ENCODE measurements at places on chromosomes 16 and 17. TPM values are rescaled to one million over a fixed set of nuclear protein-coding genes. Genes with fewer than 3 reads are reported as not detected.

DNA sequence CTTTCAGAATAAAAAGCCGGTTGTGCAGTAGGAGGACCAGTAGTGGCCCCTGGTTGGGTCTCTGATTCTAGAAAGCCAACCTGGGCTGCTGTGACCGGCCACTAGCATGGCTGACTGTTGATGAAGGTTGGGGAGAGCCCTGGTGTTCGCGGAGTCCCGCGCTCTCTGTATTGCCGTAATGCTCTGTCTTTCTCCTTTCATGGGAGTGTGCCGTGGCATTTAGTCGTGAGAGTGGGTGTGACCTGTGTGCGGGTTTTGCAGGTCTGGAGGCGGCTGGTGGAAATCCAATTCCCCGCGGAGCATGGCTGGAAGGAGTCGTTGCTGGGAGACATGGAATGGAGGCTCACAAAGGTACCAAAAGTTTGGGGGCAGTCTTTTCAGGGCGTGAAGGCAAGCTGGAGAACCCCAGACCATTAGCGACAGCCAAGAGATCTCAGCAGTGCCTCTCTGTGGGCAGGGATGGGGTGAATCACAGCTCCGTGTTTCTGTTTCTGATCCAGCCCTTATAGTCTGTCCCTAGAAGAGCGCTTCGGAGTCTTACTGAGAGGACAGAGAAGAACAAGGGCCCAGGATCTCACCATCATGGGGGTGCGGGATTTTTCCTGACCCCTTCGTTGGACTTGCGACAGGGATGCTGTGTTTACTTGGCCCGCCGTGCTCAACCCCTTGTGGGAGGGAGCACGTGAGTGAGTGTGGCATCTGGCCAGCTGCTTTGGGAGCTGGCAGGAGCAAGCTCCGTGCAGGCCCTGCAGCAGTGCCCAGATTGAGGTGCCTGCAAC lies 56.5 kb downstream of the RNF213 start:
- DNase-seq, result no peak

DNA sequence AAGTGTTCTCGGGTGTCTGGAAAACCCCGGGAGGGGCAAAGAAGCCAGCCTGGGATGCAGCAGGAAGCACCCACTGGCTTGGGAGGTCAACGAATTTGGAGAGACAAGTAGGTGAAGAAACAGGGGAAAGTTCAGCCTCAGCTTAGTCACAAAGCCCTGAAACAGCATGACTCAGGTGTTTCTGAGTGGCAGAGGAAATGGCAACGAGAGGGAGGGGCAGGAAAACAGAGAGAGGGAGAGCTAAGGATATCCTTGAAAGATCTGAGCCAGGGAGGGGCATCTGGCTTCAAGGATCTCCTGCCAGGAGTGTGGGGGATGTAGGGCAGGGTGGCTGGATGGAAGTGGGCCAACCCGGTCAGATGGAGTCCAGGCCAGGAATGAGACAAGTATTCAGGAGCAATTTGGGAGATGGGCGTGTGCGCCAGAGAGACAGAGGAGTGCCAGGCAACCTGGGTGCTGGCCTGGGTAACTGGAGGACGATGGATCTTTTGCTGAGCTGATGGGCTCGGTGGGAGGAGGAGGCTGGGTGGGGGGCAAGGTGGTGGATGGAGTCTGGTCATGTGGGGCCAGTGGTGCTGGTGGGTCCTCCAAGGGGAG lies 27.2 kb downstream of the ABCC3 start:
- no peak for DNase-seq

- no peak for DNase-seq
These were observed 124.7 kb downstream of the C16orf78 start for GRCh38 chr16:49498264-49498663.

CDH13 gene
- polyA plus RNA-seq, result 49.6 TPM

MEIOB gene
- polyA plus RNA-seq, result 0.57 TPM

MARVELD3 gene
- polyA plus RNA-seq, result 0.22 TPM

DNA sequence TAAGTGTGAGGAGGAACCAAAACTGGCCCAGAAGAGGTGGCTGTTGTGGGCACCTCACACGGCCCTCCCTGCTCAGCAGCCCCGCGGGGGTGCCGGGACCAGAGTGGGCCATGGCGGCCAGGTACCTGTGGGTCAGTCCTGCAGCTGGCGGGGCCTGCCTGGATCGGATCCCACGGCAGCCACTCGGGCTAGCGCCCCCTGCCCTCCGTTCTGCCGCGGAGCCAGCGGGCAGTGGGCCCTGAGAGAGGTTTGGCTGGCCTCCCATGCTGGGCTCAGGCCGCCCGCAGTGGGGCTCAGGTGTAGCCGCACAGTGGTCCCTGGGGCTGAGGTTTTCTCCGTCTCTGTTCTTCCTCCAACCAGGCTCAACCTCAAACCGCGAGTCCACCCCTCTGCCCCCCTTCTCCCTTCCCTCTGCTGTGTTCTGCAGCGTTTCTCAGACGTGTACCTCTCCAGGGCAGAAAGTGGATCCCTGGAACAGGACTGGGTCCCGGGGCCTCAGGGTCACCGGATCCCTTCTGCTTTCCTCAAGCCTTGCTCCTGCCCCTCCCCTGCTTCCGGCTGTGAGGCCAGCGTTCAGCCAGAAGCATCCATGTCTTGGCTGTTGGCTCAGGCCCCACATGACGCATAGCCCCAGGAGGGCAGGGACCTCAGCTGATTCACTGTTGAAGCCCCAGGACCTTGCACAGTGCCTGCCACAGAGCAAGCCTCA lies 28.6 kb upstream of the ITGA3 start:
- DNase-seq, result no peak

Data from forelimb muscle (tissue), 1 donor.